T follicular helper cell (primary cell): ENCODE measurements at places on chromosomes 2 and 18.

DNA sequence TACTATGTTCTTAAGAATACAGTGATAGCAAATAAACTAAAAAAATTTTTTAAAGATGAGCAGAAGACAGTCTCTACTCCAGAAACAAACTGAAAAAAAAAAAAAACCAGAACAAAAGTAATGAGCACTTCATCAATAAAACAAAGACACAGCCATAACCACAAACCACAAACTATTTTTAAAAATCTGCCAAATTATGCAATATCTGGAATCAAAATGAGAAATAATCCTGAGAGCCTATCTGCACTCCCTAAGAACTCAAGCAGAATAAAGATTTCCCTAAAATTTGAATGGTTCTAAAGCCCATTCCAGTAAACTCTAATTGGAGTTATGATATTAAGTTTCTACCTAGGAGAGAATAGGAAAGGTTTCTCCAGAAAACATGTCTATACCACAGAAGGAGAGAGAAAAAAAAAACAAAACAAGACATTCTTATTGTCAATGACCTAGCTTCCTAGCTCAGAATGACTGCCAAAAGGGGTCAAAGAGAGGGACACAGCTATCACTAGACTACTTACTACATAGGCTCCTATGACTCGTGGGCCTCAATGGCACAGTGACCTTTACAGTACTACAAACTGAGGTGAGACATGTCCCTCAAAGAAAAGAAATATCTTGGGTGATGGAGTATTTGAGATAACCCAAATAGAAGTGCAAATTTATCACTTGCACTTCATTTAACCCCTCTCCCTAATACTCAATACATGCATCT lies 262.8 kb downstream of the ZEB2 start:
- DNase-seq = no peak

GRCh38 chr2:220134756-220135534 lies 507.5 kb downstream of the SLC4A3 start:
- no peak for DNase-seq

GRCh38 chr2:162113776-162114168 lies 38.3 kb downstream of the GCG start:
- no peak for DNase-seq

DNA sequence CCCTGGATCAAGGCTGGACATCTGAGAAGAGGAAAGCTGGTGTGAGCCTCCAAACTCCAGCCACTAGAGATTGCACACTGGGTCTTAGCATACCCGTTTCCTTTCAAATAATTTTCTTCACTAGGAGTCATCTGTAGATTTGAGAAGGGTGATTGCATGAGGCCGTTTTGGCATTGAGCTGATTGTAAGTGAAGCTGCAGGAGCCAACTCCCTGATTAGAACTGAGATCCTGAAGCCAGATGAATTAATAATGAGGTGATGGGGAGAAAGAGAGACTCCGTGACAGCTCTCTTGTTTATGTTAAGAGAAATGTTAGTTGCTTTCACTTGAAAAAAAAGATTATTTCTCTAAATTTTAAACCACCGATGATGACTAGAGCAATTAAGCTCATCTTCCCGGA lies 268.4 kb upstream of the THSD7B start:
- DNase-seq = no peak

- DNase-seq = no peak
Measured at GRCh38 chr18:31819106-31819924, 58.6 kb upstream of the SLC25A52 start.

DNA sequence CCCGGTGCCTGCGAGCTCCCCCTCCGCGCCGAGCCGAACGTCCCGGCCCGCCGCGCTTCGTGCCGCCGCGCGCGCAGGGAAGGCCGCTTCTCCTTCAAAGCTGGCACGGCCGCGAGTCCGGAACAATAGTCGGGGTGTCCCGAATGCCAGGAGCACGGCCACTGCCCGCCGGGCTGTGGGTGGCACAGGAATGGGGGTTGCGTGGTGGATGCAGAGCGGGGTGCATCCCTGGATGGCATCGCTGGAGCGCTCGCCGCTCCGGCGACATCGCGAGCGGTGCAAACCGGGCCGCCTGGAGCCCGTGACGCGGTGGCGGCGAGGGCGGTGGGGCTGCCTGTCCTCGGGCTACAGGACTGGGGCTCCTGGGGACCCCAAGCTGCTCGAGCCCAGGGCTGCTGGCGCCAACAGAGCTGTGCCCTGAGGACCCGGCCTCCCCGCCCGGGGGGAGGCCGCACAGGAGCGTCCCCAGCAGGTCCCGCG lies 1.1 kb upstream of the SATB2 start:
- DNase-seq = no peak

GRCh38 chr2:120715941-120716340 lies 19.7 kb upstream of the GLI2 start:
- no peak for DNase-seq

- no peak for DNase-seq
Measured at GRCh38 chr2:177036747-177037146, 175.8 kb upstream of the HNRNPA3 start.

DNA sequence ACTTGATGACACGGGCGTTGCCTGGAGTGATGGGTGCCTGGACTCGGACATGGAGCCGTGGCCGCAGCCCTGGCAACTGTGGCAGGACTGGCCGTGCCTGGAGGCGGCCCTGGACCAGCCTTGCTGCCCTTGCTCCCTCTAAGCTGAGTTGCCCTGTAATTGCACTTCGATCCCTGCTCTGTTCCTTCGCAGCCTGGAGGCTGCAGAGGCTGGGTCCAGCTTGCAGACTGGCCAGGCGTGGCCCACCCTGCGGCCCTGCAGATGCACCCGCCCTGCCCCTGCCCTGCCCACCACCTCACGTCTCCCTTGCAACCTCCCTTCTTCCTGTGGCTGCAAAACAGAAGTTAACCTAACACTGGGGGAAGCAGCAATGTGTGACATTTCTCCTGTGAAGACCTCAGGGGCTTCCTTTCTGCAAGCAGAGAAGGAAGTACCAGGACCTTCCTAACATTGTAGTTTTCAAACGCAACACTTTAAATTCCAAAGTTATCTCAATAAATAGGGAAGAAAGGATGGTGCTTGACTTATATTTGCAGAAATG lies 174.6 kb upstream of the TPO start:
- DNase-seq = no peak

- peak; percentile 59 for DNase-seq
Measured at GRCh38 chr2:134120733-134121630, 132.9 kb upstream of the MGAT5 start.

DNA sequence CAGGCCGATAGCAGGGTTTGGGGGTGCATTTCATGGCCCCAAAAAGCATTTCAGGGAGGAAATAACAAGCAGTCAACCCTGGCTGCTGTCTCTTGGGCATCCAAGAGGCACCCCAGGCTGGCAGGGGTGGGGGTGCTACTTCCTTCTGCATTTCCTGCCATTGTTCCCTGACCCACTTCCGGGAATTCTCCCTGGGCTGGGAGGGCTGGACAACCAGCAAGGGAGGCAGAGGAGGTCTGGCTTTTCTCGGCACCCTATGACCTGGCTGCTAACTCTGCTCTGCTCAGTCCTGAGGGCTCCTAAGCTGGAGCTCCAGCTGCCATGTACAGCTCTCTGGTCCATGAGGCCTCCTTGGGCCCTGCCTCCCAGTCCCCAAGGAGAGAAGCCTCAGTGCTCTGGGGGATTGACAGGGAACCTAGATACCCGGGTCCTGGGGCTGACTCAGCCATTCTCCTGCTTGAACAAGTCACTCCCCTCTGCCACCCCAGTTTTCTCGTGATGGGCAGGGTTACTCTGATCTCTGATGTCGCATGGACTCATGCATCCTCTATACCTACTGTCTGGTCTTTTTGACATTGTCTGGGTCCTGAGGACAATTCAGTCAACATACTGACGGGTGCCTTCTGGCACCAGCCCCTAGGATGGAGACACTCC lies 47.2 kb downstream of the DYSF start:
- DNase-seq = no peak

GRCh38 chr2:227862227-227862740 lies 9.1 kb upstream of the DAW1 start:
- no peak for DNase-seq

- DNase-seq = no peak
Measured at GRCh38 chr2:168295051-168295450, 47.7 kb upstream of the STK39 start.

DNA sequence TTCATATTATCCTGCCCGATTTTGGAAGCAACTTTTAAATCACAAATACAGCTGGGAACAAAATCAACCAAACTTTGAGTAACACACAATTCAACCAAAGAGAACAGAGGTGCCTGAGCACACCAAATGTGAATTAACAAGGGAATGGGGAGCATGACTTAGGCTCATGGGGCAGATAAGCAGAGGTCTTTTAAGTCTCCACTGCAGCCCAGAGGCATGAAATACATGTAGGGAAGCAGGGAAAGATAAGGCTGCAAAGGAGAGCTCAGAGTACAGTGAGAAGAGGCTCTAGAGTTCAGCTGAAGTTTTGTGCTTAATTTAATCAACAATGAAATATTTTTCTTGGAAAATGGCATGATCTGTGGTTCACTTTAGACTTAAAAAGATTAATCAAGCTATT lies 49.0 kb downstream of the CYTIP start:
- DNase-seq = no peak

DNA sequence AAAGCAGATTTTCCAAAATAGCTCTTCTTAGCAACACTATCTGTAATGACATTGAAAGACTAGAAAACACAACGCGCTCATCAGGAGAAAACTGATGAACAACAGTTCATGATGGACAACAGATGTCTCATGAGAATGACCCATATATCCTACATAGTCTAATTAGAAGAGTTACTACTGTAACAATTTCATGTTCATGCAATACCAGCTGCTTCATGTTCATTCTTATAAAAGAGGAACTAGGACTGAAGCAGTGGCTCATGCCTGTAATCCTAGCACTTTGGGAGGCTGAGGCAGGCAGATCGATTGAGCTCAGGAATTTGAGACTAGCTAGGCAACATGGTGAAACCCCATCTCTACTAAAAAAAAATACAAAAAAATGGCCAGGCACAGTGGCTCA lies 22.7 kb downstream of the TRAPPC8 start:
- no peak for DNase-seq

DNA sequence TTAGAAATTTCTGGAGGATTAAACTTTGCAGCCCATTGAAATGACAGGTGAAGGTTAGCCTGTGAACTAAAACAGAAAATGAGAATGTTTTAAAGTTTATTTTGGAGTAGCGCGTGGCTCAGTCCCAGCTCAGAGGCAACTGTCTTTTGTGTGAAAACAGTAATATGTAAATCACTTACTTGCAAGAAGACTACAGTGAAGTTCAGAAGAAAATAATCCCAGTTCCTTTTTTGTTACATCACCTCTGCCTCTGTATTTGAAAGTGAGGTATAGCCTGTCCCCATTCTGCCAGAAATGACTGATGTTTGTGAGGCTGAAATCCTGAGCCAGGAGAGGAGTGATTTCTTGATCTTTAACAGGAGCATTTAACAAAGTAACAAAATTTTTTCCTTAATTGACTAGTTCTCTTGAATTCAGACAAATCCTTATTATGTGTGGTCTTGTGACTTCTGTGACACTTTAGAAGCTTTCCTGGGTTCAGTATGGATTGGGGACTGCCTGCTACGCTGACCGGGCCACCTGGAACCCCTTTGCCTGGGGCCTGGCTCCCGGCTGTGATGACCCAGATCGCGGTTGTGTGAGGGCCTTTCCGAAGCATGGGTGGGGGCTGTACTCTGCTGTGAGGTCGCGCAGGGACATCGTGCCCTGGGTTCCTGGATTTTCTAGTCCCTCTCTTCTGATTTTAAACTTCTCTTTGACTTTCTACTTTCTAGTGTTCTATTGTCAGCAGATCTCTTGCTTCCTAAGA lies 24.3 kb downstream of the TRAPPC12 start:
- DNase-seq = no peak

DNA sequence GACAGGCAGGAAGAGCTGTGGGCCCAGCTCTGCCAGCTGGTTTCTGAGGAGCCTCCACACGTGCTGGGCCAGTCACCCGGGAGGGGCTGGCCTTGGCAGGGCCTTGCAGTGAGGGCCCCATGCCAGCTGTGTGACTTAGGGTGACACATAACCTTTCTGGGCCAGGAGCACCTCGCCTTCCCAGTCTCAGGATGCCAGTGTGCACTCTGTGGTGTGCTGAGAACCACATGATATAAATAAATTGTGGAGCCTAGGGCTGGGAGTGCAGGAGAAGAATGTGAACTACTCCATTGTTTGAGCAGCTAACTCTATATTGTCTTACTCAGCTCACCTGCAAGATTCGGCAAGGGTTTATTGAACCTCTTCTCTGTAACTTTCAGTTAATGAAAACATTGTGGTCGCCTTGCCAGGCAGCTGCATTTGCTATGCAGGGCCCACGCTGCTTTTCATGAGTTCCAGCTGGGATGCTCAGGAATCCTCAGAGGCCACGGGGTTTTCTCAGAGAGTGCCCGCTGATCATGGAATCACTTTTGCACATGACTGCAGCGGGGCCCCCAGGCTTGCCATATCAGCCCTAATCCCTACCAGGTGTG lies 222.3 kb downstream of the SH3RF3 start:
- no peak for DNase-seq

GRCh38 chr18:58586269-58586668 lies 42.6 kb downstream of the ALPK2 start:
- DNase-seq = no peak

- DNase-seq = no peak
Measured at GRCh38 chr2:70918016-70918415, 17.7 kb upstream of the ATP6V1B1 start.

GRCh38 chr2:144143294-144144151 lies 376.4 kb downstream of the ZEB2 start:
- DNase-seq = no peak

- no peak for DNase-seq
Measured at GRCh38 chr2:38217401-38218188, 141.6 kb upstream of the CYP1B1 start.

DNA sequence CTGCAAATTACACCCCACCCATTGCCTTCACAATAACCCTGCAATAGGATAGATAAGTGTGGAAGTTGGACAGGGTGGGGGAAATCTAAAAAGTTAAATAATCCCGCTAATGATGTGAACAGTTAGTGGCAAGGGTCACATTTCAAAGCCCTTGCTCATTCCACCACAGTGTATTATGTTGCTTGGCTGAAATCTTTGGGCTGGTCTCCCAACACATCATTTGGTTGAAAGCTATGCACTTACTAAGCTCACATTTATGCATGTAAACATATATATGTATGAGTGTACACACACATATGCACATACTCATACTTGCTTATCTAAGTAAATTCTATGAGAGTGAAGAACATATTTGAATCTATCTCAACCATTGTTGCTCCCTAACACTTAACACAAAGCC lies 197.8 kb downstream of the RDH14 start:
- DNase-seq = no peak

- no peak for DNase-seq
Measured at GRCh38 chr2:143481237-143481623, 352.0 kb downstream of the ARHGAP15 start.

GRCh38 chr2:157122776-157123175 lies 134.7 kb upstream of the GALNT5 start:
- no peak for DNase-seq
